Activated naive CD4-positive, alpha-beta T cell treated with anti-CD3 and anti-CD28 coated beads for 36 hours (primary cell): ENCODE measurements at places on chromosomes 6 and 20. TPM values are rescaled to one million over a fixed set of nuclear protein-coding genes. Genes with fewer than 3 reads are reported as not detected.

GRCh38 chr6:99219788-99220187 lies 129.7 kb downstream of the FAXC start:
- peaks cover 12% of the 10 kb centered on the region for H3K27me3 ChIP-seq
- no peak overlapping the region for H3K27ac ChIP-seq
- DNase-seq: no peak
- H3K4me1 ChIP-seq: no peaks in the 10 kb centered on the region
- H3K36me3 ChIP-seq: no peaks in the 10 kb centered on the region
- H3K4me3 ChIP-seq: no peak overlapping the region

GRCh38 chr6:106122306-106122918 lies 36.3 kb downstream of the PRDM1 start:
- peaks cover 22% of the 10 kb centered on the region for H3K27me3 ChIP-seq
- no peaks in the 10 kb centered on the region for H3K36me3 ChIP-seq
- H3K27ac ChIP-seq: no peak overlapping the region
- H3K4me3 ChIP-seq: no peak overlapping the region

GRCh38 chr6:20340068-20340848 lies 61.4 kb upstream of the E2F3 start:
- H3K4me1 ChIP-seq: peaks cover 12% of the 10 kb centered on the region
- H3K27me3 ChIP-seq: no peaks in the 10 kb centered on the region
- no peak overlapping the region for H3K4me3 ChIP-seq
- no peak for DNase-seq
- no peak overlapping the region for H3K27ac ChIP-seq
- no peaks in the 10 kb centered on the region for H3K36me3 ChIP-seq

DNA sequence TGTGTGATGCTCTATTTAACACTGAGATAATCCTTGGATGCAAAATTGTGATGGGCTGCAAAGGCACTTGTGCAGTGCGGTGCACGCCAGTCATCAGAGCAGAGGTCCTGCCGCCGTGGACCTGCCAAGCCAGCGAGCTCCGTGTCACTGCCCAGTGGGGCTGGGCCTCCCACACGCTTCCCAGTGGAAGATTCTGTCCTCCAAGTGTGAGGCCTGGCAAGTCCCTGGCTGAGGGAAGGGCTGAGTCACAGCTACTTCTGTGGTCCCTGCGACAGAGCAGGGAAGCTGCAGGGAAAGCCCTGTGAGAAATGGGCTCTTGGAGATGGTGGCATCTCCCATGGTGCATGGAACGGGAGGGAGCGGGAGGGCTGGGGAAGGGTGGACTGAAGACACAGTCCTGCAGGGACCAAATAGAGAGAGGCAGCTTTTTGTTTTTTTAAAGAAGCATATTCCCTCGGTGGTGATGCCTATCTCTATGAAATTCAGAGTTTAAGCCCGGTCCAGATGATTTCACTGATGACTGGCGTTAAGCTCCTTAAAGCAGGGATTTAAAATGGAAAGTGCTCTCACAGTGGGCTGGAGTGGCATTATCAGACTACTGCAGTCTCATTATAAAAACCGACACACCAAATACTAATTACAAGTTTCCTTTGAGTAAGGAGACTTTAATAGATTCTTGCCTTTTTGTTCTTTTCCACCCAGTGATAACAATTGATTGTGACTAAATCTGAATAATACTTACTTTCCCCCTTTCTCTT lies 413.7 kb downstream of the QKI start:
- no peaks in the 10 kb centered on the region for H3K4me1 ChIP-seq
- H3K27me3 ChIP-seq: peaks cover 5% of the 10 kb centered on the region
- DNase-seq: no peak
- no peak overlapping the region for H3K4me3 ChIP-seq

DNA sequence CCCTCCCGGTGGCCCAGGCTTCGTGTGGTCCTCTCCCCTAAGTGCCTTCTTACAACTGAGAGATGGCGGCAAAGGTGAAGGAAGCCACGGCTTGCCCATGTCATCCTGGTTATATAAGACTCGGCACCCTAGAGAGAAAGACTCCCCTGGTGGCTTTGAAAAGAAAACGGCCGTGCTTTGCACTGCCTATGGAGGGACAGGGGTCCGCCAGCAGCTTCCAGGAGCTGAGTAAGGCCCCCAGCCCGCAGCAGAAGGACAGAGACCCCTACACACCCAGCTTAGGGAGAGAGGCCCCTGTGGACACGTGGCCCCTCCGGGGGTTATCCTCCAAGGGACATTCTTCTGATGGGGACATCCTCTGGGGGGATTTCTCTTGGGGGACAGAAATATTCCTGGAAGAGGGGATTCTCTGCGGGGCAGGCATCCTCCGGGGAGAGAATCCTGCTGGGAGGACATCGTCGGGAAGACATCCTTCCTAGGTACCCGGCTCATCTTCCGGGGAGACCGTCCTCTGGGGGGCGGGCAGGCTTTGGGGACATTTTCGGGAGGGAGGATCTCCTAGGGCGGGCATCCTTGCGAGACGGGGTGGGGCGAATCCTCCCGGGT lies 511 bp upstream of the OGFR start:
- H3K4me3 ChIP-seq: peak overlapping the region; percentile 78
- peaks cover 24% of the 10 kb centered on the region for H3K4me1 ChIP-seq
- no peaks in the 10 kb centered on the region for H3K27me3 ChIP-seq

GRCh38 chr6:166763606-166764472 lies 136.8 kb upstream of the RPS6KA2 start:
- no peak overlapping the region for H3K27ac ChIP-seq
- H3K36me3 ChIP-seq: no peaks in the 10 kb centered on the region
- no peaks in the 10 kb centered on the region for H3K27me3 ChIP-seq
- H3K4me3 ChIP-seq: no peak overlapping the region
- no peak for DNase-seq

- H3K4me3 ChIP-seq: no peak overlapping the region
- DNase-seq: no peak
- H3K36me3 ChIP-seq: no peaks in the 10 kb centered on the region
- H3K4me1 ChIP-seq: no peaks in the 10 kb centered on the region
- H3K27ac ChIP-seq: no peak overlapping the region
- H3K27me3 ChIP-seq: no peaks in the 10 kb centered on the region
Measured at GRCh38 chr6:65229825-65230224, 477.2 kb downstream of the EYS start.

DNA sequence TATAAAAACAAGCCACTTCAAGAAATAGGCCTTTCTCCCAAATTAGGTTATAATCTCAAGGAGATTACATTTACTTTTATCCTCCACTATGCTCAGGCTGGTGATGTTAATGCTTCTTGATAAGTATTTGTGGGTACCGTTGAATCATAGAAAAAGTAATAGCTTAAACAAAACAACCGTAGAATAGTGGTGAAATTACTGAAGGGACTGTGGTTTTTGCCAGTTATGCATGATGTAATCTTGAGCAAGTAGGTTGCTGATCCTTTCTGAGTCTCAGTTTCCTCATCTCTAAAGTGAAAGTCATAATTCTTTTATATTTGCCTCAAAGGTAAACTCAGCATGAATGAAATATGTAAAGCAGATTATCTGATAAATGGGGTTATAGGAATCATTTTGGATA lies 187.3 kb upstream of the JAG1 start:
- no peak for DNase-seq
- H3K4me3 ChIP-seq: no peak overlapping the region
- no peak overlapping the region for H3K27ac ChIP-seq

GRCh38 chr6:23735151-23735550 lies 390.9 kb upstream of the NRSN1 start:
- no peak for DNase-seq
- no peaks in the 10 kb centered on the region for H3K36me3 ChIP-seq
- H3K4me3 ChIP-seq: no peak overlapping the region
- no peak overlapping the region for H3K27ac ChIP-seq

DNA sequence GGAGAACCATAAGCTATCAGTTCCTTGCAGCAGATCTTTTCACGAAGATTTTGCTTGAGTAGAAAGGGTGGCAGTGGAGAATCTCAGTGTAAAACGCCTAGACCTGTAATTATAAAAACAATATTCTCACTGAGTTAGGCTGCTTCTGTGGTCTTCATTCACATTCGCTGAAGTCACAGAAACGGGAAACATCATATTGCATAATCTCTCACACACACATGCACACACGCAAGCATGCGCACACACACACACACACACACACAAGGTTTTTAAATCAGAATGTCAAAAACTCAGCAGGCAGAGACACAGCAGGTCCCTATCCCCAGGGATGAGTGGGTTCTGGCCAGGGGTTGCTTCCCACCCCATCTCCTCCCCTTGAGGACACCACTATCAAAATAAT lies 175.5 kb downstream of the ATXN1 start:
- no peaks in the 10 kb centered on the region for H3K4me1 ChIP-seq
- H3K27ac ChIP-seq: no peak overlapping the region
- peaks cover 17% of the 10 kb centered on the region for H3K36me3 ChIP-seq
- no peaks in the 10 kb centered on the region for H3K27me3 ChIP-seq
- H3K4me3 ChIP-seq: no peak overlapping the region

GRCh38 chr6:20698675-20699074 lies 164.4 kb downstream of the CDKAL1 start:
- H3K36me3 ChIP-seq: peaks cover 2% of the 10 kb centered on the region
- H3K4me3 ChIP-seq: no peak overlapping the region
- peaks cover 39% of the 10 kb centered on the region for H3K4me1 ChIP-seq
- no peak overlapping the region for H3K27ac ChIP-seq
- DNase-seq: no peak

GRCh38 chr6:87745966-87746721 lies 44.1 kb upstream of the AKIRIN2 start:
- H3K27ac ChIP-seq: no peak overlapping the region
- peaks cover 14% of the 10 kb centered on the region for H3K4me1 ChIP-seq
- H3K36me3 ChIP-seq: no peaks in the 10 kb centered on the region
- no peak for DNase-seq
- H3K27me3 ChIP-seq: no peaks in the 10 kb centered on the region

DNA sequence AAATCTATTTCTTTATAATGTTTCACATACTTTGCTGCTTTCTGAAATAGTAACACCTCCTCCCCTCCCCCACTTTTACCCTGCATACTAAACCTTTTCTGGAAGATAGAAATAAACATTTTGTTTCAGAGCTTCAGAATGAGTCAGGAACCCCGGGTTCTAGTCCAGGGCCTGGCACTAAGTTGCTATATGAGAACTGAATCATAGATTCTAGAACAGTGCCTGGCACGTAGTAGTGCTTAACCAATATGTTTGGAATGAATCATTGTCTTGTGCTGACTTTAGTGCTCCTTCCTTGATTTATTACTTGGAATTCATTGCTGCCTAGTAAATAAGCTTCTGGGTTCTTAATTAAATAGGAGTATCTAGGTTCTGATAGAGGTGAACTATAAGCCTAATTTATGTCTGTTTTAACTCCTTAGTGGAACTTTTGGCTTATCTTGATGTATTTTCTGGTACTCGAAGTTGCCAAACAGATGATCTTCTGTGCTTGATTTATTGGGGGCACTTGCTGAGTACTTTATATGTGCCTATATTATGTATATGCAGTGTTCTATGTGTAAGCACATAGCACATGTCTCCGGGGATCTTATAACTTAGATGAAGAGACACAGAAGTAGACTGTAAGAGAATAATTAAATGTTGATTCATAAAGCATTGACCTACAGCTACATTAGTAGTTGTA lies 18.6 kb downstream of the TAB2 start:
- H3K4me3 ChIP-seq: peak overlapping the region; percentile 59
- H3K4me1 ChIP-seq: peaks cover 82% of the 10 kb centered on the region
- peak; percentile 84 for DNase-seq
- peak overlapping the region; percentile 97 for H3K27ac ChIP-seq

DNA sequence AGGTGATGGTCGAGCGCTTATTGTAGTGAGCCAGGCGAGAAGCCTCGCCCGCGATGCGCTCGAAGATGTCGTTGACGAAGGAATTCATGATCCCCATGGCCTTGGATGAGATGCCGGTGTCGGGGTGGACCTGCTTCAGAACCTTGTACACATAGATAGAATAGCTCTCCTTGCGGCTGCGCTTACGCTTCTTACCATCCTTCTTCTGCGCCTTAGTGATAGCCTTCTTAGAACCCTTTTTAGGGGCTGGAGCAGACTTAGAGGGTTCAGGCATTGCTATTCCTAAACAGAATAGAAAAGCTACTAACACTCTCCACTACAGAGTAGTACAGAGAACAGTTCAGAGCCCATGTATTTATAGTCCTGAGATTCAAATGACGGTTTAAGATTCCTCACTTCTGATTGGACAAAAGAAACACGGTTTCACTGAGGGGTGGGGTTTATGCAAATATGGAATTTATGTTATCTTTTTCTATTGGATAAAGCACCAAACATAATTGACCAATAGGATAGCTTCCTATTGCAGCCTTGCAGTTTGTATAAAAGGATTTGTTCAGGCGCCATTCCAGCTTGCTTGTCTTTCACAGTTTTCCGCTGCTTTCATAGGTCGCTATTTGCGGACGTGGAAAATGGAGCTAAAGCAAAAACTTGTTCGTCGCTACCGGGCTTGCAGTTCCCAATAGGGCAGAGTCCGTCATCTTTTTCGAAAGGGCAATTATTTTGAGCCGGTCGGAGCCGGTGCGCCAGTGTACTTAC lies 43.7 kb upstream of the HFE start:
- DNase-seq: peak; percentile 82
- peak overlapping the region; percentile 99 for H3K27ac ChIP-seq
- peaks cover 13% of the 10 kb centered on the region for H3K4me1 ChIP-seq

- no peak overlapping the region for H3K27ac ChIP-seq
- no peaks in the 10 kb centered on the region for H3K4me1 ChIP-seq
- no peaks in the 10 kb centered on the region for H3K36me3 ChIP-seq
- no peak for DNase-seq
- H3K27me3 ChIP-seq: peaks cover 3% of the 10 kb centered on the region
Measured at GRCh38 chr6:29509239-29509638, 21.5 kb upstream of the MAS1L start.

DNA sequence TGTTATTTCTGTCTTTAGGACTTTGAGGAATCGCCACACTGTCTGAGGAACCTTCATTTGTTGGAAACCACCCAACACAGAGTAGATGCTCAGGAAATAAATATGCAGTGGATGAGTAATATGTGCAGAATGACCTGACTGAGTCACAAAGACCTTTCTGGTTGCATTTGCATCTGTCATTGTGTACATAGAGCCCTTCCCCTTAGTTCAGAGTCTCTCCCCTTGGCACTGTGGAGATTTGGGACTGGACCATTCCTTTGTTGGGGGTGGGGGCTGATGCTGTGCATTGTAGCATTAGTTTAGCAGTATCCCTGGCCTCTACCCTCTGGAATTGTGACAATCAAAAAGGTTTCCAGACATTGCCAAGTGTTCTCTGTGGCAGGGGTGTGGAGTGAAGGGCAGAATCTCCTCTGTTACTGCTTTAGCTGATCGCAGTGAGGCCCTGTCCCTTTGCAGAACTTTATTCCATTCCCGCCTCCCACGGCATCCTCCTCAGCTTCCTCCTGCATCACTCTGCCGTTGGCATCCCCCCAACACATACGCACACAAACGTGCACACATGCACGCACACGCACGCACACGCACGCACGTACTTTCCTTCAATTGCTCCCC lies 64.5 kb downstream of the EYA2 start:
- peak overlapping the region; percentile 13 for H3K27ac ChIP-seq
- H3K27me3 ChIP-seq: peaks cover 6% of the 10 kb centered on the region
- no peak overlapping the region for H3K4me3 ChIP-seq

- no peak for DNase-seq
- H3K36me3 ChIP-seq: peaks cover 24% of the 10 kb centered on the region
- peaks cover 11% of the 10 kb centered on the region for H3K4me1 ChIP-seq
Measured at GRCh38 chr6:38684237-38684636, 18.7 kb downstream of the GLO1 start.

The GCLC gene
- total RNA-seq: 13.9 TPM

The APCDD1L gene
- total RNA-seq: not detected

The GCNT2 gene
- total RNA-seq: 1.4 TPM

The GSTA3 gene
- not detected for total RNA-seq

The CCN5 gene
- total RNA-seq: not detected

The FAM184A gene
- 14.0 TPM for total RNA-seq

The DEFB119 gene
- not detected for total RNA-seq

The TUBB gene
- total RNA-seq: 1,781 TPM

The ZKSCAN4 gene
- total RNA-seq: 3.5 TPM

The EZR gene
- 230 TPM for total RNA-seq

The DDAH2 gene
- total RNA-seq: 11.3 TPM

The NKX2-2 gene
- total RNA-seq: not detected
